ENCODE measurements at places on chromosomes 13 and 19.

DNA sequence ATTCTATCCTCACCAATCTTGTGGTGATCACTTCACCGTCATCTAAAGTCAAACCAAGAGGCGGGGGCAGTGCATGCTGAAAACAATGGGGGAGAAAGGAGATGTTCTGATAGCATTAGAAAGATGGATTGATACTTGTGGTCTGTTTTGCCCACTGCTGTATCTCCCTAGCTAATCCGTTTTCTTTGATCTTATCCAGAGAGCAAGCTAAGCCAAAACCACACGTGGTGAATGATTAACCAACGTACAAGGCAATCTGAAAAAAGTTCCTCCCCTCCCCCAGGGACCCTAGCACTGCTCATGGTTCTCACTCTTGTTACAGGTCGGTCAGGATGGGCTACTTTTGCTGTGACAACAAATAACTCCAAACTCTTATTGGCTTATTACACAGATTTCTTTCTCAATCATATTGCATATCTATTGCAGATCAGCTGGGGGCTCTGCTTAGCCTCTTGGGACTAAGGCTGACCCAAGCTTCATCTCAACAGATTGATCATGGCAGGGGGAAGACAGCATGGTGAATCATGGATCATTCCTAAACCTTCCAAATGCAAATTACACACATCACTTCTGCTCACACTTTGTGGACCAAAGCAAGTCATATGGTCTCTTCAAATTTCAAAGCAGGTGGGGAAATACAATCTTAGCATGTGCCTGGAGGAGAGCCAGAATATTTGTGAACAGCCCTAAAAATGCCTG is 11.9 kb upstream of the C13orf42 start:
- no peak for DNase-seq

DNA sequence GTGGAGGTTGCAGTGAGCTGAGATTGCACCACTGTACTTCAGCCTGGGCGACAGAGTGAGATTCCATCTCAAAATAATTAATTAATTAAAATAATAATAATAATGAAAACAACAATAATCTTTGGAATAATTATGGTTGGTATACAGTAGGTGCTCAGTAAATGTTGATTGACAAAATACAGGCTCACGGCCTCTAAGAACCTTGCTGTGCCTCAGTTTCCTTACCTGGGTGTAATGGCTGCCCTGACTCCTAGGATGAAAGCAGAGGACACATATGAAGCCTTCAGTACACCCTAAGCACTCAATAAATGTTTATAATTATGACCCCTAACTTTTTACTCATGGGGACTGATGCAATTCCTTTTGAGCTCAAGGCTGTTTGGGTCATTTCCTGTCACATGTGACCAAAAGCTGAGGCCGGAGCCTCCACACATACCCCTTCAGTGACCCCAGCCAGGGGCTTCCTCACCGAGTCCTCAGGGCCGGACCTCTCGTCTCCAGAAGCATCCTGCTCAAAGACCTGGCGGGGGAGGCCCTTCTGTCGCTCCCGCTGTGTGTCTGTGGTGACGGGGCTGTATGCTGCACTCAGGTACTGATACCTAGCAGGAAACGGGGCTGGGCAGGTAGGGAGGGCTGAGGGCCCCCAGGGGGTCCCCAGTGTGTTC is 10.5 kb downstream of the DOCK6 start:
- no peak for DNase-seq

- DNase-seq, result no peak
These were observed 35.0 kb downstream of the ZSWIM4 start for GRCh38 chr19:13830114-13830740.

GRCh38 chr13:108383667-108384066 is 114.1 kb downstream of the TNFSF13B start:
- DNase-seq, result no peak

- no peak for DNase-seq
These were observed 12.0 kb upstream of the FBXL3 start for GRCh38 chr13:77038907-77039480.

- no peak for DNase-seq
These were observed 19.1 kb downstream of the C19orf12 start for GRCh38 chr19:29695765-29696564.

GRCh38 chr13:23443878-23444277 is 10.4 kb upstream of the SACS start:
- DNase-seq, result no peak

DNA sequence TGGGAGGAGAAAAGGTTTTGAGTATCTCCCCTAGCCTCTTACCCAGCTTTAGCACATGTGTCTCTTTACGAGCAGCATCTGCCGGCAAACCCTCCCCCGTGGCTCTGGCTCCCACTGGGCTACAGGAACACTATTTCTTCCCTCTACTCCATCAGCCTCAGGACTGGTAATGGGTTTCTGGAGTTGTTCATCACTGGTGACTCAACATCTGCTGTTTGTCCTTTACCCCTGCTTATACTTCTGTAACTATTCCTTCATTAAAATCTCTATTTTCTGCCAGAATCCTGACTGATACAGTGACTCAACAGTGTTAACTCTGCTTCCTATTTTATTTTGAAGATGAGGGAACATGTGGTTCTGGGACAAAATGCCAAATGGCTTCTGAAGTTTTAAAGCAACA is 437.3 kb upstream of the HTR2A start:
- DNase-seq, result no peak

DNA sequence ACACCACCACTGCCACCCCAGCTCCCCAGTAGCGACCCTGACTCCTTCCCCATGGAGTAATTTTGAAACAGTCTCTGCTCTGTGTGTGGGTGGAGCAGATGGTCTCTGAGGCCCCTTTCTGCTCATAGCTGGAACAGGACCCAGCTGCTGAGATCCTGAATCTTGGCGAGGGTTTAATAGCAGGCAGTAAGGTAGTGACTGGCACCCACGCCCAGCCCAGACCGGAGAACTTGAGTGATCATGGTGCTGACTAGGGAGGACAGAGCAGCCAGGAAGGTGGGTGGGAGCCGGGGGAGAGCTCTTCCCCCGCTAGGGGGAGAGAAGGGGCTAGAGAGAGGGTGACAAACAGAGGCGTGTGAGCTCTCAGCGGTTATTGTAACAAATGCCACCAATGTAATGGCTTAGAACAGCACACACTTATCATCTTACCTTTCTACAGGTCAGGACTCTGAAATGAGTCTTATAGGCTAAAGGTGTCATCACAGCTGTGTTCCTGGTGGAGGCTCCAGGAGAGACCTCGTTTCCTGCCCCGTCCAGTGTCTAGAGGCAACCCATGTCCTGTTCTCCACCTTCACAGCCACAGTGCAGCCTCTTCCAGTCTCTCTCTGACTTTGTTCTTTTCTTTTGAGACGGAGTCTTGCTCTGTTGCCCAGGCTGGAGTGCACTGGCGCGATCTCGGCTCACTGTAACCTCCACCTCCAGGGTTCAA is 7.2 kb upstream of the ACER1 start:
- DNase-seq, result no peak

All from activated T-helper 1 cell treated with anti-CD3 and anti-CD28 coated beads, Interleukin-2, amount 50 U/mL, for 16 hours (primary cell).